ENCODE measurements at places on chromosomes 2 and 18. TPM values are rescaled to one million over a fixed set of nuclear protein-coding genes. Genes with fewer than 3 reads are reported as not detected.

ZRANB3 gene
- total RNA-seq, result 4.3 TPM

MITD1 gene
- 15.5 TPM for total RNA-seq

STARD6 gene
- not detected for total RNA-seq

HMSD gene
- total RNA-seq, result not detected

INO80B gene
- total RNA-seq, result 7.5 TPM

IL1RN gene
- not detected for total RNA-seq

ALPP gene
- not detected for total RNA-seq

LHCGR gene
- total RNA-seq, result not detected

RBKS gene
- 1.8 TPM for total RNA-seq

LTBP1 gene
- total RNA-seq, result 127 TPM

CYTIP gene
- total RNA-seq, result not detected

SCYGR2 gene
- not detected for total RNA-seq

BOLA3 gene
- total RNA-seq, result 26.2 TPM

EVA1A gene
- total RNA-seq, result 11.9 TPM
